Stimulated activated CD8-positive, alpha-beta memory T cell treated with anti-CD3 and anti-CD28 coated beads, Interleukin-7, amount 100 ng/mL, for 48 hours (primary cell): ENCODE measurements at places on chromosomes 2 and 18.

DNA sequence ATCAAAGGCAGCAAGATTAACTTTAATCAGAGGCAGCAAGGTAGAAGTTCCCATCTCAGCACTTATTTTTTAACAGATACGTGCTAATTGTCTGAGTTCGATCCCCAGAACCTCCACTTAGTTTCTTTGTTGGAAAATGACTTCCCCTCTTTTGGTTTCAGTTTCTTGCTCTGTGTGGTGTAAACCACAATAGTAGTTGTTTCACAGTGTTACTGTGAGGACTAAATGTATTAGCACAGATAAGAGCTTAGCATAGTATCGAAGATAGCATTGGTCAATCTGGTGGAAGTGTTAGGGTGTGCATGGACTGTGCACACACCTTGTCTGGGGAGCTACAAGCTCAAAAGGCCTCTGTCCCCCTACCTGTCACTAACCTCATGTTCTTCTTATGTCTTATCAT is 988.3 kb upstream of the GYPC start:
- no peak for DNase-seq

GRCh38 chr2:17879137-17879912 is 858 bp downstream of the KCNS3 start:
- no peak for DNase-seq

DNA sequence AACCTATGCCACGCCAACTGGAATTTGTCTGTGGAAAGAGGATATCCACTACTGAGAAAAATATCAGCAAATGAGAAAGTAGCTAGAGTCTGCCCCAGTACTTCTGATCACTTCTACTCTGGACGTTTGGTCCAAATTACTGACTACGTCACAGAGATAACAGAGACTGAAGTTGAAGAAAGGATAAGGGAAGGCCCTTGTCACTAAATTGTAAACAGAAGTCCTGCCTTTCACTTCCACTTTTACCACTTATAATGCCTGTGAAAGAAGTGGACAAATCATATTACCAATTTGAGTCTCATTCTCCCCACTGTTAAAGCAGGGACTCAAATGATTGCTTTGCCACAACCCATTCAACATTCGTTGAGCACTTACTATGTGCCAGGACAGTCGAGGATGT is 173.9 kb upstream of the ERBB4 start:
- no peak for DNase-seq

- no peak for DNase-seq
Measured at GRCh38 chr2:37708146-37708545, 36.7 kb upstream of the CDC42EP3 start.

- DNase-seq: no peak
Measured at GRCh38 chr2:249538-250042, 14.2 kb downstream of the SH3YL1 start.

GRCh38 chr2:18926631-18927524 is 337.5 kb upstream of the NT5C1B start:
- DNase-seq: no peak

- DNase-seq: no peak
Measured at GRCh38 chr2:169221745-169222369, 140.5 kb downstream of the LRP2 start.

GRCh38 chr18:5961828-5962150 is 66.5 kb upstream of the TMEM200C start:
- no peak for DNase-seq

- no peak for DNase-seq
Measured at GRCh38 chr2:79723830-79724229, 211.0 kb downstream of the CTNNA2 start.

- DNase-seq: no peak
Measured at GRCh38 chr2:26609839-26610277, 31.3 kb downstream of the CIB4 start.

DNA sequence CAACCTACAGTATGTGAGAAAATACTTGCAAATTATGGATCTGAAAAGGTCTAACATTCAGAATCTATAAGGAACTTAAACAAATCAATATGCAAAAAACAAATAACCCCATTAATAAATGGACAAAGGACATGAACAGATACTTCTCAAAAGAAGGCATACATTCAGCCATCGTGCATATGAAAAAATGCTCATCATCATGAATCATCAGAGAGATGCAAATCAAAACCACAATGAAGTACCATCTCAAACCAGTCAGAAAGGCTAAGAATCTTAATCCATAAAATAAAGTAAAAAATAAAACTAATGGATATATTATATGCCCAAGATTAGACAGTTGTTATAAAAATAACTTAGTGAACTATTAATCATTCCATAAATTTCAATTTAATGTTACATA is 154.0 kb downstream of the CALCRL start:
- DNase-seq: no peak

GRCh38 chr18:29087616-29088246 is 910.8 kb upstream of the CDH2 start:
- no peak for DNase-seq

GRCh38 chr2:113770929-113771328 is 14.5 kb upstream of the SLC35F5 start:
- DNase-seq: no peak
